ENCODE measurements at places on chromosomes 6 and 20.

- no peak for DNase-seq
Measured at GRCh38 chr20:1565461-1565860, 8.0 kb upstream of the SIRPD start.

DNA sequence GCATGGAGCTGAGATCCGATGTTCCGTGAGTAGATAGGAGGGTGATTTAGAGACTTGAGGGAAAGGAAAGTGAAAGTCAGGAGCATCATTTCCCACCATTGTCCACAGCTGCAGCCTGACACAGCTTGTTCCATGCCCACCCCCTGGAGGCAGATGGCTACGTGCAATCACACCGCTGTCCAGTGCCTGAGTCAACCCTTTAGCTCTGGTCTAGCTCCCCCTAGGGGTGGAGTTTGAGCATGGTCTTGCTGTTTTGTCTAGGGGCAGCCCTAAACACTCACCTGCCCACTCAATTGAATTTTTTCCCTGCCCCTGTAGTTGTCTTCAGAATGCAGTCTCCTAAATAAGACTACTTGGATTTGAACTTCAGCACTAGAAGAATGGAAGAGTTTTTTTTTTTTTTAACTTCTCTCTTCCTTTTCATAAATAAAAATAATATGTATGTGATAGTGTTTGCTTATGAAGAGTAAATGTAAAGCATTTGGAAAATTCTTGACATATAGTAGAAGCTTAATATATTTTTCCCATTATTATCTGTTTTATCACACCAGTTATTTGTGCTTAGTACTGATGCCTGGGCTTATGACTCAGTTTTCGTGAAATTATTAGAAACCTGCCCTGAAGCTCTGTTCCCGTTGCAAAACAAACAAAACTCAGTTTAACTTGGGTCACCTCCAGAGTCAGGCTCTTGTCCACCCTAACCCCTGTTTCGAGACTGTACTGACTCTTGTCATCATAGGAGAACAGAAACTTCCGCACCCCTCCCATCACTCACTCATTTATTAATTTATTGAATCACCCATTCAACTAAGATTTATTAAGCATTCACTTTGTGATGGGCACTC, 814.8 kb downstream of the MAFB start:
- DNase-seq, result peak; percentile 6

GRCh38 chr6:11007715-11008608, 36.1 kb downstream of the ELOVL2 start:
- DNase-seq, result no peak

GRCh38 chr6:136486357-136486756, 63.9 kb downstream of the MAP7 start:
- DNase-seq, result no peak

- no peak for DNase-seq
Measured at GRCh38 chr6:4323322-4323721, 187.9 kb upstream of the ECI2 start.

- DNase-seq, result no peak
Measured at GRCh38 chr20:37921341-37921929, 18.5 kb downstream of the VSTM2L start.

All from stimulated activated CD8-positive, alpha-beta memory T cell treated with anti-CD3 and anti-CD28 coated beads, Interleukin-15, amount 100 ng/mL, for 48 hours (primary cell).